ENCODE measurements at places on chromosomes 5 and 9.
A peak's percentile ranks its signal among the peaks of the same experiment; 100 is the strongest.

DNA sequence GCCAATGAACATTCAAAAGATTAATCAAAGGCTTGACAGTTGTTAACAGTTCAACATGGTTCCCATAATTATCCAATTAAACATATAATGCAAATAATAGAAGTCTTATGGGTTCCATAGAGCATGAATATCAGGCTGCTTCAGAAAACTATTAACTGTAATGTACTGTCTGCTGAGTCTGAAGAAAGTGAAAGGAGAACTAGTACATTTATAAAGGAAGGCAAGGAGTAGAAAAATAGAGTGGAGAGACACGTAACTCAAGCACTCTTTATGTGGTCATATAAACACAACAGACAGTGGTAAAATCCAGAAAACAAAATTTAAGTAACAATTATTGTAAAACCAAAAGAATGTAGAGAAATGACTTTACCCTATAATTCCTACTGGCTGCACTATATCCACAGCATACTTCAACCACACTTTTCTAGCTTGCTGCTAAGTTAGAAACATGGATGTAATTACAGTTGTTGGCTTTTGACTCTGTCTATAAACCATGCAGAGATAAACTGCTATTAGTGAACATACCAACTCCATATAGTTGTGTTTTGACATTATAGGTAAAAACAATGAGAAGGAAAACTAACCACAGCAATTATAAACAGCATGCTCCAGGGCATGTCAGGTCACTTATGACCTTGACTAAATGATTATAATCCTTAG is 32.7 kb downstream of the NFIB start:
- DNase-seq: no peak

DNA sequence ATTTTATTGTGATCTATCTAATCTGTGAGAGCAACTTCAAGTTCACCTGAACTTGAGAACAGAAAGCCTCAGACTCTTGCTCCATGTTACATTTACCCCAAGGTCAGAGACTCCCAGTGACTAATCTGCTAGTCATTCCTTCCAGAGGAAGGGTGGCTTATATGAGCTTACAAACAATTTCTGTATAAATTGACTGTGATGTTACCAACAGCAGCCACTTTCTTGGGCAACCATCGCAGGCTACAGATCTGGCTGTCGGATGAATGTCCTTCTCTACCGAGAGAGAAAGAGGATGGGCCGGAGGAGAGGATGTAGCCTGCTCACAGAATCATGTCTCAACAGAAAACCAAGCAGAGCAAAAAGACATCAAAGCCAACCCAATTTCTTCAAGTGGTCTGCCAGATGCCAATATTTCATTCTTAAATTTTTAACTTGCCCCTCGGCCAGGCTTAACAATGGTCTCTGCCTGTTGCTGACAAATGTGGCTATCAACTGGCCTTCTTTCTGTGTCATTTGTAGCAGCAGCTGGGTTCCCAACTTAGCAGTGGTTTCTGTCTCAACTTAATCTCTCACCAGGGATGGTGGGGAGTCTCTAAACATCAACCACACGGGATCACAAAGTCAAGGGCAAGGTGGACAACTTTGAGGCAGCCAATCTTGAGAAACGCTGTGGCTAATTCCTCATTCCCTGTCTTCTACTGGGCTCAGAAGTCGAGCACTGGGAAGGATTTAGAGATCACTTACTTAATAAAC is 81.3 kb downstream of the RAPGEF1 start:
- DNase-seq: peak; percentile 84

- DNase-seq: no peak
Measured at GRCh38 chr9:134828892-134829291, 51.7 kb upstream of the FCN2 start.

DNA sequence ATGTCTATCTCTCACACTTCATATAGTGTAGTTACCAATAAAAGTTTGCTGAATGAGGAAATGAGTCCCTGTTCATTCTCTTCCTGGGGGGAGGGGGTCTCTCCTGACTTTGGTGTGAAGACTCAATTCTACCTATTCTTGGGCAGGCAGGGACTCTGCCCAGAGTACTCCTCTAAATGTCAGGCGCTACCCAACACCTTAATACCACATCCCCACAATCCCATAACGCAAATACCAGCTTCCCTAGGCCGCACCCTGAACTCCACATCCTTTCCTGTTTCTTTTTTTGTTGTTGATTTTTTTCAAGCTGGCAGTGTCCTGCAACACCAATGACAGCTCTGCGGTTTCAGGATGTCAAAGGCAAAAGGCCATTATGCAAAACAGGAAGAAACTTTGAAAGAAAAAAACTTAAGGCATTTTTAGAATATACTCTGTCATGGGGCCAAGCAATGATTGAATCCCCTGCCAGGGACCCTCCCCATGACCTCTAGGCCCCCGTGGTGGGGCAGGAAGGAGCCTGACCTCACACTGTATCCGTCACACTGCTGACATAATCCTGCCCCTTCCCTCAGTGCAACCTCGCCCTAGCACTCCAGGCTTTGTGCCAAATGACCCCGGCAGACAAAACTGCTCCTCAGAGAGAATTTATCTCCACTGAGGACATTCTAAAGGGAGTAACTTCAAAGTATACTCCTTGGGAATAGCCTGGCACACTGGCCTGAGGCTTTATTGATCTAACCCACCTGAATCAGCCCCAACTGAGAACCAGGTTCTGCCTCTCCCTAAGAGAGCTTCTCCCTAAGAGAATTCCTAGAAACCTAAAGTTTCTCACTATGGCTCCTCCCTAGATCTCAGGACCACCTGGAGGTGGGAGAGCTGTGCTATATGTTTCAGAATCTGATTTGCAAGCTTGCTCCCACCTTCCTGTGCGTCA is 8.0 kb downstream of the B4GALT1 start:
- no peak for DNase-seq

DNA sequence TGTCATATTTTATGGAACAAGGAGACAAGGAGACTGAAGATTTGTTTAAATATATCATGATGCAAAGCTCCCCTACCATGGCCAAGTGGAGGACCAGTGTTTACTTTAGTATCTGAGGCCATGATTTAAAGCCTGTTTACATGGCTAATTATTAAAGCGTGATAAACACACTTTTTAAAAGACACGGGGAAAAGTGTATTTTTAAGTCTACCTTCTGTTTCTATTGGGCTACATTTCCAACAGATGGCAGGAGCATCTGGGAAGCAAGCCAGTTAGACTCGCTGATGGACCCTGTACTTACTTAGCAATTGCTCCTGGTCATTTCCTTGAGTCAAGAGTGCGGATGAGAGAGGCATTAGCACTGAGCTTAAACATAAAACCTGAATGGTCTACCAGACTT is 480.3 kb upstream of the SEMA6A start:
- no peak for DNase-seq

DNA sequence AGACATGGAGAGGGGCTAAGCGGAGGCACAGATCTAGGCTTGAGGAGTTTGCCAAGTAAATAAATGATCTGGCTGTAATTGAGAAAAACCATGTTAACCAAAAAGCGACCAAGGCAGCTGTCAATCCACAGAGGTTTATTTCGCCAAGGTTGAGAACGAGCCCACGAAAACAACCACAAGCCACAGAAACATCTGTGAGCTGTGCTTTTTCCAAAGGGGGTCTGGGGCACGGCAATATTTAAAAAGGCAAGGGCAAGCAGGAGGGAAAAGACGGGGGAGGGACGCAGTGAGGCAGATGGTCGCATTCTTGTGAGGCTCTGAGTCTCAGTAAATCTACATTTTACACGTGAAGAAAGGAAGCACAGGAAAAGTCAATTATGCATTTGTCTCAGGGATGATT is 25.4 kb downstream of the CCT5 start:
- DNase-seq: no peak

- no peak for DNase-seq
Measured at GRCh38 chr5:33322632-33323031, 118.1 kb upstream of the TARS1 start.

DNA sequence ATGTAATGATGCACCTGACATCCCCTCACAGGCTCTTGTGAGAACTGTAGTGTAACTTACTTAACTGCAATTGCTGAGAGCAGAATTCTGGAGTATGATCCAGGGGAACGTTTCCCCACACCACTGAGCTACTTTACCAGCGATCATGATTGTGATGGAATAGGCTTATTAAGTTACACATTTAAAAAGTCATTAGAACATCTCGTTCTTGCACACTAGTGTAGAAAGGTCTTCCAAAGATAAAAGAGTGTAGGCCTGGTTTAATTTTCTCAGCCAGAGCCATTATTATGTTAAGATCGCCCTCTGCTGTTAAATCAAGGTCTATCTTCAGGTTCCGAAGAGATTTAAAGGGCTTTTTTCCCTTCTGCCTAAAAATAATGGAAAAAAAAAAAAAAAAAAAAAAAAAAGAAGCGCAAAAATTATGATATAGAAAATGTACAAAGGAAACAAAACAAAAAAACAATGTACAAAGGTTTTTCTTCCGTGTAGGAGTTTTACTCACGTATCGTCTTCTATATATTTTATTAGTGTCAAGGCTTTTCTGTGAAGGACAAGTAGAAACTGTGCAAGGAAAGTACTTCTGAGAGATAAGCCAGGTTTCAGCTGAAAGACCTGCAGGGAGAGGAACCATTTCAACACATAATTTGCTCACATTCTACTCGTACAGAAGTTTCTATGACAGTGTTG is 18.6 kb upstream of the MOB3B start:
- DNase-seq: no peak

- DNase-seq: peak; percentile 35
Measured at GRCh38 chr5:154221371-154221896, 30.9 kb downstream of the GALNT10 start.

DNA sequence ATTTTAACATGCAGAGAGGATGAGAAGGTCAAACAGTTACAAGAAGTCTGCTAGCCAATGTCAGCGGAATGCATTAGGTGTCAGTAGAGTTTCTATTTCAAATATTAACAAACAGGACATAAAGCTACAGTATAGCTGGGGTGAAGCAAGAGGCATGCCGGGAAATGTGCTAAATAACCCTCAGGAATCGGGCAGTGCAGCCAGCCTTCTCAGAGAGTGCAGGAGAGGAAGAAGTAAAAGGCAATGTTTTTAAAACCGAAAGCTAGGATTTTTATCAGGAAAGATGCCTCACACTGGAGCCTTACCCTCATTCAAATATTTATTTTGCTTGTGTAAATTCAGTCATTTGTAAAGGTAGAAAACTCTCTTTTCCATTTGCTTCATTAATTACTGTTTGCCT is 59.1 kb upstream of the SH3GL2 start:
- DNase-seq: no peak

GRCh38 chr5:120982351-120982750 is 518.3 kb downstream of the PRR16 start:
- no peak for DNase-seq

GRCh38 chr5:56658972-56659371 is 156.4 kb upstream of the MAP3K1 start:
- no peak for DNase-seq

DNA sequence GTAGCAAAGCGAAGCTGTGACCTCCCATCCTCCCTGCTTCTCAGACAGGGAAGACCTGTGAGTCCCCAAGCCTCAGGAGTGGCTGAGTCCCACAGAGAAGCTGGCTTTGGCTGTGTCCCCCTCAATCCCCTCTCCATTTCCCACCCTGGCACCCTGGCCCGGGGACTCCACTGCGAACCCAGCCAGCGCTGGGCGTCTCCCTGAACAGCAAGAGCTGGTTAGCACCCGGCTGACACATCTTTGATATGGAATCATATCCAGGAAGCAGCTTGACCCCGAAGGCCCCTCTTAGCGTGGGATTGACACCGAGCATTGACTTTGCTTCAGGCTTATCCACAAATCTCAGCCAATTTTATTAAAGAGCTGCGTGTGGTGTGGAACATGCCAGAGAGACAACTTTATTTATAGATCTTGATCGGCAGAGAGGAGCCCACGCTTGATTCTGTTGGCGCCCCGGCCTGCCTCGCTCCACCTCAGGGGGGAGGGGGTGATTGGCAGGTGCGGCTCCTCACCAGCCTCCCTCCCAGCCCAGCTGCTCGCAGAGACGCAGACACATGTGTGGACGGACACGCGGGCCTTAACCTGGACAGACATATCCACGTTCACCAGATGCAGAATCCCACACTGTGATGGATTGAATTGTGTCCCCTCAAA is 120.7 kb upstream of the MVB12B start:
- DNase-seq: no peak

GRCh38 chr5:57863661-57864060 is 381.1 kb upstream of the ACTBL2 start:
- no peak for DNase-seq

- no peak for DNase-seq
Measured at GRCh38 chr5:1926471-1927341, 44.0 kb upstream of the IRX4 start.

DNA sequence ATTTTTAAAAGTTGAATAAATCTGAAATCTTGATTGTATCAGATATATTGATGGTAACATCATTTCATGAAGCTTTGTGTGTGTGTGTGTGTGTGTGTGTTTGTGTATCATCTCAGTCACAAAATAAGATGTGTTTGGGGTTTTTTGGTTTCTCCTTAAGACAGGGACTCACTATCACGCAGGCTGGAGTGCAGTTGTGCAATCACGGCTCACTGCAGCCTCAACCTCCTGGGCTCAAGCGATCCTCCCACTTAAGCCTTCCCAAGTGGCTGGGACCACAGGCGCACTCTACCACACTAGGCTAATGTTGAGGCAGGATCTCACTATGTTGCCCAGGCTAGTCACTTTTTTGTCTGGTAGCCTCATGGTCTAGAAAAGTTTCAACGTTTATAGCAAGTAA is 83.4 kb upstream of the DMRT1 start:
- DNase-seq: no peak

GRCh38 chr5:130424341-130424740 is 520.1 kb downstream of the CHSY3 start:
- no peak for DNase-seq

DNA sequence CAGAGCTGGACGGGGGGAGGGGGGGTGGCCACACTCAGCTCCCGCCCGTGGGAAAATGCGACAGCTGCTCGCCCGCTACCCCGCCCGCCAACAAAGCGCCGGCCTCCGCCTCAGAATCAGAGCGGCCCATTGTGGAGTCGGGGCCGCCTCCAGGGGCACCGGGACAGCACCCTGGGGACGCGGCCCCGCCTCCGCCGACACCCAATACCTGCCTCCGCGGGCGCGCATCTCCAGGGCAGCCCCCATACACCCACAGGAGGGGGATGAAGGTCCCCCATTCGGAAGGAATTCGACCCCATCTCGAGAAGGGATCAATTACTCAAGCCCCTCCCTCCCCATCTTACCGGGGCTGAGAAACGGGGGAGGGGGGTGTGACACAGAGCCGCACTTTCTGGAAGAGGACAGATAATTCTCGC is 1.3 kb downstream of the NOTCH1 start:
- no peak for DNase-seq

DNA sequence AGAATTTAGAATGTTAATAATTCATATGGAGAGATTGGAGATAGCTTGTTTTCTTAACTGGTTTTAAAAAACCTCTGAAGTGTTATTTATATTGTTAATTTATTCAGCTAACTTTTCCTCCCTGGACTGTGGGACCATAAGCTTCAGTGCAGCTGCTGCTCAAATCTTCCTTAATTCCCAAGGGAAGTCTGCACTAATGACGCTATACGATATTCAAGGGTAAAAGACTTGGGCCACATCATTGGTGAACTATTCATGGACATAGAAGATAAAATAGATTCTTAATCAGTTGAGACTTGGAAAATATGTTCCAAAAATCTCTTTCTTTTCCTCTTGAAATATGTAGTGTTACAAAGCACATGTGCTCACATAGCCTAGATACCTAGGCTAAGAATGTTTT is 31.1 kb upstream of the GAS1 start:
- DNase-seq: no peak

Measured in Panc1 (cell line).